ENCODE measurements at places on chromosomes 13 and 19.

DNA sequence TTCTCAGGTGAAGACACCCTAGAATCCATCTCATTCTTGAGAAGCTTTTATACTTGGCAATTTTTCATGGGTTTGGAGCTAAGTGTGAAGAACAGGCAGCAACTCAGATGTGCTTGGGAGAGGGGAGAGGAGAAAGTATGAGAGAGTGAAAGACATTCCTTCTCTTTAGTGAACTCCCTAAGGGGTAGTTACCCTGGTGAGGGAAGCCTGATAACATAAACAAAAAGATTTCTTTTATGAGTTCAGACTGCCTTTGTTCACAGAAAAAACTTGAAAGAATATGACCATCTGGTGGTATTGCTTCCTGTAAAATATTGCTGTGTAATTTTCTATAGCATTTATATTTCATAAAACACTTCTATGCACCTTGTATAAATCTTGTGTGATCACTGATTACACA, at the start of gene STOML3:
Gene STOML3 (minus strand): TSS at position 139 of the 400 bp plus-strand sequence. CDS start 110 bp downstream, at position 29.
- no peak for DNase-seq

DNA sequence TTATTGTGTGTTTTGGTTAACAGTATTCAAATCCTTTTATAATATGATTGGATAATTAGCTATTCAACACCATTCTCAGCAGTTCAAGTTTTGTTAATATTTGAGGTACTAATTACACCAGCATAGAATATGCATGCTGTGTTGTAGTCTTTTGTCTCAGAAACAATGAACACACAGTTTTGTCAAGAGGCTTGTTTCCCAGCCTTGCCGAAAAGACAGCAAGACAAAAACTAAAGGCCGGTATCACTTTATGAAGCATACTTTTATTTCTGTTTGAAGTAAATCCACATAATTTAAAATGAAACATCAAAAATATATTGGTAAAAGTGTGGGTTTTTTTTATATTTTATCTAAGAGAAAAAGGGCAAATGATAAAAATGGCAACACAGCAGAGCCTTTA, 7.5 kb downstream of the GPR180 start:
- no peak for DNase-seq

- no peak for DNase-seq
Observed at GRCh38 chr19:7483720-7484201, 5.1 kb downstream of the PEX11G start.

DNA sequence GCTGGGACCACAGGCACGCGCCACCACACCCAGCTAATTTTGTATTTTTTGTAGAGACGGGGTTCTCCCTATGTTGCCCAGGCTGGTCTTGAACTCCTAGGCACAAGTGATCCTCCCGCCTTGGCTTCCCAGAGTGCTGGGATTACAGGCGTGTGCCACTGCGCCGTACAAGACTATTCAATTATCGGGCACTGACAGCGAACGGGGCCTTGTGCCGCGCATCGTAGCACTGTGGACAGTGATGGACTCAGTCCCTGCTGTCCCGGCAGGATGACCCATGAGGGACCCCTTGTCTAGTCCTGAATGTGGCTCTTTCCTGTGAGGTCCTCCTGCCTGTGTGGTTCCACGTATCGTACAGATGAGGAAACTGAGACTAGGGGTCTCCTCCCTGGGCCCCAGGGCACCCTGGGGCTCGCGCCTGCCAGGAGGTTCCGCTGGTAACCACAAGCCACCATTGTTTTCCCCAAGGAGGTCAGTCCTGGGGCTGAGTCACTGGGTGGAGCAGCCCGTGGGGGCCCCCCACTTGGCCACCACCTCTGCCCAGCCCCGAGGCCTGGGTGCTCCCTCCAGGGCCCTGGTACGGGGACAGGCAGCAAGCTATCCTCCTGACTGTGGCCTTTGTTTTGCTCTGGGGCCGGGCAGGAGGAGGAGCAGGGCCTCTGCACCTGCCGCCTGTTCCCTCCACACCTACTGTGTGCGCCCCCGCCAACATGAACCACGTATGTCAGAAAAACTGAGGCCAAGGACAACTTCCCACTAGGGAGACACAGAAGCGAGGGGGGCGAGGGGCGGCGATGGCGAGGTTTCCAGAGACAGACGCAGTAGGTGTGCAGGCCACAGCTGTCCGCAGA, 2.9 kb upstream of the TCF3 start:
- DNase-seq: no peak

GRCh38 chr13:99980201-99980823, 1.3 kb upstream of the ZIC2 start:
- DNase-seq: no peak

DNA sequence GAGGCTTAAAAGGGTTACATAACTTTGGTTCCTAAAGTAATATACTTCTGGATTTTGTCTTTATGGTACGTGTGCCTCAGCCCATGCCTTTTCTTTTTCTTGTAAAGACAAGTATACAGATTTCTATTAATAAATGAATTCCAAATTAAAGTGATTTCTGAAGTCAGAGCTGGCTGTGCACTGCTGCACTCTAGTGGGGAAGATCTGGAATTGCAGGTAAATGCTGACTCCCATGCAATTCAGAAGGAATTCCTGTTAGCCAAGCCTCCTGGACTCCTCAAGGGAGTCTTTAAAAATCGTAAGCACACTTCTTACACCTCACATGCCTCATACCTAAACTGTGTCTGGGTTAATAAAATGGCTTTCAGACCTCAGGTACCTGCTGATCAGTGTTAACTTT, 118.4 kb upstream of the SLC7A1 start:
- no peak for DNase-seq

- no peak for DNase-seq
Observed at GRCh38 chr13:30044932-30045331, 194.5 kb upstream of the UBL3 start.

DNA sequence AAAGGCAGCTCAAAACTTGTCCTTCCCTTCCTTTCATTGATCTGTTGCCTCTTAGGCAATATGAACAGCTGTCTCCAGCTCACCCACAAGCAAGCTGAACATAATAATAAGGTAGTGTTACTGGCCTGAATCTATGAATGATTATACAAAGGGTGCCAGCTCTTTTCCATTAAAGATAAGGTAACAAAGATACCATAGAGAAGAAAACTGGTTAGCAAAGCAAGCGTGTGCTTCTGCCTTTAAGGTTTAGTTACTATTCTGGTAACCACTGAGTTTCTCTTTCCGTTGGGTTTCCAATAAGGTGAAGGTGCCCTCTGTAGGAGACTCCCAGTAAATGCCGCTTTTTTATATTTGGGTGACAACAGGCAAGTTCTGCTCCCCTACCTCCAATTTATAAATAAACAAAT, 12.1 kb upstream of the DACH1 start:
- DNase-seq: peak; percentile 47

DNA sequence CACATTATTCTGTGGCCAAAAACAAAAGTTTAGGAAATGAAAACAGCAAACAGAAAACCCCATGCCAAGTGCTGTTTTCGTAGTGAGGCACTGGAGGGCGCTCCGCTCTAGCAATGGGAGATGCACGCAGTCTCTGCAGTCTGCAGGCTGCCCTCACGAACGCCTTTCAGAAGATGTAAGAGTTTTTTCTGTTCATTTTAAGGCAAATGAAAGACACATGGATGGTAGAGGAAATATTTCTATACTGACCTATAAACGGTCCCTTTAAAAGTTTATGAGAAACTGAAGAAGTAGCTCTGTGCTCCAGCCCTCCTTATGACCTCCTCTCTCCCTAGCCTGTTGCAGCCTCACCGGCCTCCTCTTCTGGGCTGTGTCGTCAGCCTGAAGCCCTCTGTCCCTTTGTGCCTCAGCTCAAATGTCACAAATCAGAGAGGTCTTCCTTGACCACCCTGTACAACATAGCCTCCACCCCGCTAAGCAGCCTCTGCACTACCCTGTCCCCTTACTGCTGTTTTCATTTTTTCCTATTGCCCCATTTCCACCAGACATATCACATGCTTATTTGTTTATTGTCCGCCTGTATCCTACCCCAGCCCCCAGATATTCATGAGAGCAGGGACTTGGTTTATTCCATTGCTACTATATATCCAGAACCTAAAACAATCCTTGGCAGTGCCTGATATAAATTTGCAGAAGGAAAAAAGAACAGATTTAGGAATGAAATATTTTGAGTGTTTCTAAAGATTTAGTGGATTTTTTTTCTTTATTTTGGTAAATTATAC, 116.4 kb downstream of the TM9SF2 start:
- no peak for DNase-seq

DNA sequence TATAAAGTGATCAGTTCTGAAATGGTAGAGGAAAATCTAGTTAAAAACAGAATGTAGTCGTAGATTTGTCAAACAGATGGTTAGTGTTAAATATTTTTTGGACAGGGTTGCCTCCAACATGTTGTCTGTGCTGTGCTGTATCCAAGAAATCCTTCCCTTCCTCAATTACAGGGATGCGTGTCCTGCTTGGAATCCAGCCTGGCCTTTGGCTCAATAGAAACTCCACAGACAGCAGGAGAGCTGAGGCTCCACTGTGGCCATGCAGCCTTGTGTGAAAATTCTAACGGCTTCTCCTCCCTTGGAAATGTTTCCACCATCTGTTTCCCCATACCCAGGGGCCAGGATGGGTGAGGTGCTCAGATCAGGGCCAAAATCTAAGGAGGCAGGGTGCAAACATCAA, 67.7 kb upstream of the USP29 start:
- DNase-seq: no peak

DNA sequence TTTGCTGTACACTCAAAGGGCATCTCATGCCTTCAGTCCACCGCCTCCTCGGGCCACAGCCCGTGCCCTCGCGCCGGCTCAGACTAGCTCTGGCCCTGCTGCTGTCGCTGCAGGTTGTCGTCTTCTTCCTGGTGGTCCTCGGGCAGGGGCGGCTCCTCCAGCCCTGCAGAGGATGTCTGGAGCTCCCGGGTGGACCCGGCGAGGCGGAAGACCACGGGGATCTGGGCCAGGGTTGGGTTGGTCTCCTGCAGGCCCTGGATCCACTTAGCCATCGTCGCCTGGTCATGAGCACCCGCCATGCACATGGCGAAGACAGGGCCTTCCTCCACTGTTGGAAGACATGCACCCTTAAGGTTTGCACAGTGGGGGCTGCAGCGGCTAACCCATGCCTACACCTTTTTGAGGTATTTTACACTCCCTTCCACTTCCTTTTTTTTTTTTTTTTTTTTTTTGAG, 489 bp upstream of the ZNF653 start:
- no peak for DNase-seq

DNA sequence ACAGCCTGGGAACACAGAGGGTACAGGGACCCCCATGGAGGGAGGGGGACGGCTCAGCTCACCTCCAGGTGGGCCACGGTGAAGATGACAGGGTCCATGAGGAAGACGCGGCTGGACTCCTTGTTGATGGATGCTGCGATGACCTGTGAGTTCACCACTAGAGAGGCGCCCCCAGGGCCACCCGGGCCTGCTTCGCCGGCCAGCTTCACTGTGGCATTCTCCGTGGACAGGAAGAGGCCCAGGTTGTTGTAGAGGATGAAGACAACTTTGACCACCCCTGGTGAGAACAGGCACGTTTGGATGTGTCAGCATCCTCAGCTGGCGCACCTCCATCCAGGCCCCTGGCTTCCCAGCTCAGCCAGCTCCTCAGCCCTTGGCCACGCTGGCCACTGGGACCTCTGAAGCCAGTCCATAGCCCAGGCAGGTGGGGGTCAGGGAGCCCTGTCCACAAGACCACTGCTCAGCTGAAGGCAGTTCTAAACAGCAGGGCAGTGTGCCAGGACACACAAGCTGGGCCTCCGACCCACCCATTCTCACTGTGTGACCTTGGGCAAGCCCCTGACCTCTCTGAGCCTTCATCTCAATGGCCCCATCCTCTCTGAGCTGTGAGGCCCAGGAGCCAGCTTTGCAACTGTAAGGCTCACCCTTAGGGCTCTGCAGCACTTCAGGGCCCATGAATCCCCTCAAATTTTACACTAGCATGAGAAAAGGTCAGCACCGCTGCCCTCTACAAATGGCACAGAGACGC, 22.1 kb upstream of the ASF1B start:
- DNase-seq: no peak

- DNase-seq: no peak
Observed at GRCh38 chr13:98853771-98854221, 101.3 kb upstream of the SLC15A1 start.

DNA sequence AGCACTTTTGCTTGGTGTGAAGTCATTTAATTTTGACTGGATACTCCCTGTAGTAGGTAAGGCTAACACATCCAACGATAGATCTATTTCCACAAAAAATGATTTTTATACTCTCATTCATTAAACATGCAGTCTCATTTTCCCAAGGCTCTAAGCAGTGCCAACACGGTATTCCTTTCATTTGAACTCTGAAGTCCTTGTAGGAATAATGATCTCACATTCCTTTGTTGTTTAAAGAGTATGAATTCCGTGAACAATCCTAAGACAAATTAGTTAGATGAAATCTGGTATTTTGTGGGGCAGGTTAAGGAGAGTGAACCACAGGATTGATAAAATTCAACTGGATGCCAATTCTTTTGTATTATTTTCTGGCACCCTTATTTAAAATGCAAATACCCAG, 66.6 kb downstream of the LACC1 start:
- DNase-seq: no peak

- DNase-seq: no peak
Observed at GRCh38 chr13:104510422-104510821, 1444.2 kb upstream of the SLC10A2 start.

DNA sequence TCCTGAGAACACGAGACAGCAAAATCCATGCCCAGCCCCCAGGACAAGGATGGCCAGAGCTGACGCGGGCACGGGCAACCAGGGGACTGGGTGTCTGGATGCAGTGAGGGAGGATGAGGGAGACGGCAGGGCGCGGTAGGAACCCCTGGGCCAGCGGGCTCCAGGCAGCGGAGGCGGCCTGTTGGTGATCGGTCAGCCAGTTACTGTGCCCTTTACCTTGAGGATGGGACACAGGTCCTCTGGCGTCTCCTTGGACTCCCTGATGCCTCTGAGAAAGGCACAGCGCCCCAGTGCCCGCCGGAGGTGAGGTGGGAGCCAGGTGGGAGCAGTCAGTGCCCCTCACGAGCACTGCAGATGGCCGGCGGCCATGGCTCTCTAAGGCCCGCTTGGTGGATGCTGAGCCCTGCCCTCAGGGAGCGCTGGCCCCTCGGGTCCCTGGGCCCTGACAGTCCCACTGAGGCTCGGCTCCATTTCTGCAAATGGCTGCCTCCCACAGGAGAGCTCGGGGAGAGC, 31.2 kb downstream of the C13orf46 start:
- DNase-seq: no peak

GRCh38 chr13:99311137-99311536, 3.9 kb upstream of the GPR183 start:
- DNase-seq: no peak

DNA sequence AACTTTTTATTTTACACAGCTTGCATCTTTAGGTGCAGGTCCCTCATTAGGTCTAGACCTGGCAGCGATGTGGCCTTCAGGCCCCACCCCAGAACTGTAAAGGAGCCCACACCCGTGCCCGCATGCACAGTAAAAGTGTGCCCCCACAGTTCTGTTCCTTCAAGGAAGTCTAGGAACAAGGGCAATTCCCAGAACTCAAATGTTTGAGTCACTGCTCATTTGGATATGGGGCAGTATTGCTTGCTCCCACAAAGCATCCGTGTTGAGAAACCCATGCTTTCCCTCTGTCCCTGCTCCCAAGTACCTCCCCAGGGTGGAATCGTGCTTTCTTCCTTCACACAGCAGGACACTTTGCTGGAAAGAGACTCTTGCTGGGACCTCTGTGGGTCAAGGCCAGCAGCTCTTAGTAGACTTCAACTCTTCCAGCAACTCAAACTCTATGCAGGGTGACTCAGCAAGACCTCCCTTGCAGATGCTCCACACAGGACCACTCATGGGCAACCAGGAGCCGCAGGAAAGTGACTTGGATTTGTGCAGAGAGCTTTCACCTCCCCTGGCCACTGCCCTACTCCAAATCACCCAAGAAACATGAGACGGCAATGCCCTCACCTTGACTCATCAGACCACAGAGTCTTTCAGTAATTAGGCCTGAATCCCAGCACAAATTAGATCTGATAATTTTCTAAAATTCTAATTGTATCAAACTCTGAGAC, 12.3 kb downstream of the SLC7A1 start:
- no peak for DNase-seq

- no peak for DNase-seq
Observed at GRCh38 chr13:113629866-113630265, 28.1 kb downstream of the ATP4B start.
